Hypothalamus (tissue), 51 donors: ENCODE measurements at places on chromosomes 2 and 18.

DNA sequence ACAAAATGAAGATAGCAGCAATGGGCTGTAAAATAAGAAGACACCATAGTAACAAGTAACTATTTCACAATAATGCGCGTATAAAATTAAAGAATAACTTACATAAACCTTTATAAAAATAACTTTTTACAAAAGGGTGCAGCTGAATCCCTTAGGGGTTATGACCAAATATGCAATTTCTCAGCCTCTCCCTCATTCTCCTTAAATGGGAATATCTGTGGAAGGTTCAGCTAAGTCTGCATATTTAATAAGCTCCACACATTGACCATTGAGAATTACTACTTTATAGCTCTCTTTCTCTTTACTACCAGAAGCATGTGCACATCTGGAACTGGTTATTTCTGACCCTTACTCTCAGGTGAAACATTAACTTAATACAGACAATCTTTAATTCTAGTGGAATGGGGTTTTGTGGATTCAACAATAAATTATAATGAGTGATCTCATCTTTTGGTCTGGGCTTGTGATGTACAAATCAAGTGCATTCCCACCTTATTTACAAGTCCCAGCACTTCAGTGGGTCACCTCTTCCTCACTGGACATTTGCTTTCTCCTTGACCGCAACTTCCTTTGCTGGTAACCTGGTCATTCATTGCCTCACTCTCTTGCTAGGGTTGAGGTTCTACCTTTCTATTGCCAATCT is 15.7 kb downstream of the ARHGAP15 start:
- DNase-seq = no peak

GRCh38 chr2:190515687-190516086 is 18.8 kb downstream of the NEMP2 start:
- no peak for DNase-seq

- no peak for DNase-seq
Measured at GRCh38 chr2:172086241-172087206, 1.2 kb downstream of the DLX1 start.

DNA sequence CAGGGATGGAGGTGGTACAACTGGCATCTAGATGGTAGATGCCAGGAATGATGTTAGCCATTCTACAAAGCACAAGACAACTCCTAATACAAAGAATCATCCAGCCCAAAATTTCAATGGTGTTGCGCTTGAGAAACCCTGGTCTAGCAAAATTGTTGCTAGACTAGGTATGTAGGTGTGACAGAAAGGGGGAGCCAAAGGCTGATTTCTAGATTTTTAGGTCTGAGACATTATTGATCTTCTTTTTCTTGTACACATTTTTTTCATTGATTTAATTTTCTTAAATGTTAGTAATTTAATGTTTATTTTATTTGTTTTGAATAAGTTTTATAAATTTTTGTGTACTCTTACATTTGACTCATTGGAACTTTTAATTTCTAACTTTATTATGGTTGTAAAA is 216.4 kb downstream of the FSIP2 start:
- DNase-seq = no peak

DNA sequence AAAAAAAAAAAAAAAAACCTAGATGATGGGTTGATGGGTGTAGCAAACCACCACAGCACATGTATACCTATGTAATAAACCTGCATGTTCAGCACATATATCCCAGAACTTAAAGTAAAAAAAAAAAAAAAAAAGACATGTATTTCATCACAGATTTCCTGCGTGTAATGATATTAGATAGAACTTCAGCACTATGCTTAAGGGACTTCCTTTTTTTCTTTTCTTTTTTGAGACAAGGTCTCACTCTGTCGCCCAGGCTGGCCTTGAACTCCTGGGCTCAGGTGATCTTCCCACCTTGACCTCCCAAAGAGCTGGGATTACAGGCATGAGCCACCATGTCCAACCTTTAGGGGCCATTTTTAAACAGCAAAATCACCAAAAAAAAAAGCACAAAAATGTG is 42.0 kb downstream of the NEURL3 start:
- DNase-seq = no peak

GRCh38 chr2:209977386-209978239 is 24.8 kb upstream of the RPE start:
- DNase-seq = no peak

GRCh38 chr18:72542984-72543356 is 1.2 kb downstream of the CBLN2 start:
- no peak for DNase-seq

GRCh38 chr2:68108120-68108519 is 45.3 kb upstream of the C1D start:
- DNase-seq = no peak

- no peak for DNase-seq
Measured at GRCh38 chr2:215363461-215364156, 51.8 kb downstream of the ATIC start.

DNA sequence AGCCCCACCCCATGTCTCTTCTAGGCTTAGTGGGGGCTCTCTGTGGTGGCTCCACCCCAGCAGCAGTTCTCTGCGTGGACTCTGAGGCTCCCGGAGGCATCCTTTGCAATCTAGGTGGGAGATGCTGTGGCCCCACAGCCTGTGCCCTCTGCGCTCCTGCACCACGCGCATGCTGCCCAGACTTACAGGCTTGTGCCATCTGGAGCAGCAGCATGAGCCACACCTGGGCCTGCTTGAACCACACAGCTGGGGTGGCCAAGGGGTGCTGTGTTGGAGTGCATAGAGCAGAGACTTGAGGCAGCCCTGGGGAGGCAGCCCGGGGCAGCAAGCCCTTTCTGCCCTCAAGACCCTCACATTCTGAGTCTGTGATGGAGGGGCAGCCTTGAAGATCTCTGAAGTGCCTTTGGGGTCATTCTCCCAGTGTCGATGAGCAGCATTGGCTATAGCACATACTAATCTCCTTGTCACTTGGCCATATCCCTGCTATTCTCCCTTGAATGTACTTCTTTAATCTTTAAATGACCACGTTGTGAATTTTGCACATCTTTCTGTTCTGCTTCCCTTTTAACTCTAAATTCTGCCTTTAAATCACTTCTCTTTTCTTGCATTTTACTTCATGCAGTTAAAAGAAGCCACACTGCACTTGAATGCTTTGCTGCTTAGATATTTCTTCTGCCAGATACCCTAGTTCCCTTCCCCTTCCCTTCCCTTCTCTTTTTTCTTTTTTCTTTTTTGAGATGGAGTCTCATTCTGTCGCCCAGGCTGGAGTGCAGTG is 62.4 kb downstream of the NCAPH start:
- no peak for DNase-seq

GRCh38 chr2:212811921-212812320 is 273.3 kb upstream of the ERBB4 start:
- no peak for DNase-seq

- DNase-seq = no peak
Measured at GRCh38 chr2:209146682-209147320, 277.0 kb upstream of the MAP2 start.

GRCh38 chr18:62807396-62807795 is 92.1 kb downstream of the PHLPP1 start:
- DNase-seq = no peak

GRCh38 chr2:240191001-240191400 is 50.5 kb upstream of the OTOS start:
- no peak for DNase-seq

GRCh38 chr2:18362696-18363095 is 197.8 kb downstream of the RDH14 start:
- DNase-seq = no peak

DNA sequence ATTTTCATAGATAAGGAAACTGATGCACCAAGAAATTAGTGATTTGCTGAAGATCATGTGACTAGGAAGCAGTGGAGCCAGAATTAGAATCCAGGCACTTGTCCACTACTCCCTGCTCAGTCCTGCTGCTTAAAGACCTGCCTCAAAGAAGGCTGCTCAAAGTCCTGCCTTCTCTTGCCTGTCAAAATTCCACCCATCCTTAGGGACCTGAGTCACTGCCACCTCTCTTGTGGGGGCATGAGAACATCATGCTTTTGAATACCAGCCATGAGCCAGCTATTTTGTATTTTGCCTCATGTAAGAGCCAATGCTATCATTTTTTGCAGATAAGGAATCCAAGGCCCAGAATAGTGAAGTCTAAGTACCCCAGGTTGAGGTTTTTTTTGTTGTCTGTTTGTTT is 47.1 kb downstream of the DDX1 start:
- DNase-seq = no peak

GRCh38 chr2:234348081-234348480 is 148.8 kb downstream of the ARL4C start:
- no peak for DNase-seq

- no peak for DNase-seq
Measured at GRCh38 chr2:113829270-113829669, 60.6 kb upstream of the ACTR3 start.

DNA sequence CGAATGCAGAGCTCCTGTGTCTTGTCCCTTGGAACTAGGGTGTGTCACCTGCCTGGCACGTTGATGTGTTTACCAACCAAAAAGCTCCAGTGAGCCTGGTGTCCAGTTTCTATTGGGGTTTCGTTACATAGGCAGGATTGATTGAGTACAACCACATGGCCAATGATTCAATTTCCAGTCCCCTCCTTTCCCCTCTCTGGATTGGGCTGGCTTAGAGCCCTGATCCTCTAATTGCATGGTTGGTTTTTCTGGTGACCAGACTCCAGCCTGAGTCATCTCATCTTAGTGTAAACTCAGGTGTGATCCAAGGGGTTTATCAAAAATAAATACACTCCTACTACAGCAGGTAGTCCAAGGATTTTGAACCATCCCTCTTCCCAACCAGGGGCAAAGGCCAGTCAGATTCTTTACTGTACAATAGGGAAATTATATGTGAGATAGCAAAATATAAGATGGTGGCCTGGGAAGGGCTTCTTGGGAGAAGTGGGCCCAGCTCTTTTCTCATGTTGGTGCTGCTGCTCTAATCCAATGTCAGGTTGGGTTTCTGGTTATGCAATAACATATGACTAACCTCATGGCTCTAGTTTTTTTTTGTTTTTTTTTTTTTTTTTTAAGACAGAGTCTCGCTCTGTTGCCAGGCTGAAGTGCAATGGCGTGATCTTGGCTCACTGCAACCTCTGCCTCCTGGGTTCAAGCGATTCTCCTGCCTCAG is 64.7 kb upstream of the MGAT5 start:
- no peak for DNase-seq

DNA sequence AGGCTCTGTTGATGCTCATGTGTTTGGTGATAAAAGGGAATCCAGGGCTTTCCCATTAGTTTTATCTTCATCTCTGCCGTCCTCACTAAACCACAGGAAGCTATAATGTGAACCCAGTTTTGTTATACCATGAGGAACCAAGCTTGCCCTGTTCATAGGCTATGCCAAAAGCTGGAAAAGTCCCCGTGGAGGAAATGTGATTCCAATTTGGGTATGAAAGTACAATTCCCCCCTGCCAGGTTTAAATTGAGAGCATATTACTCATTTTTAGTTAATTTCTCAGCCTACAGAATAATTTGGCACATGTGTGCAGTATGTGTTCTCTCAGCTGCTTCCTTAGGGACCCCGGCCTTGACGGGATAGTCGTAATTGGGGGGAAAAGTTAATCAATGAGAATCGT is 327.4 kb downstream of the RND3 start:
- no peak for DNase-seq

GRCh38 chr2:62992561-62992960 is 58.1 kb upstream of the OTX1 start:
- DNase-seq = no peak

DNA sequence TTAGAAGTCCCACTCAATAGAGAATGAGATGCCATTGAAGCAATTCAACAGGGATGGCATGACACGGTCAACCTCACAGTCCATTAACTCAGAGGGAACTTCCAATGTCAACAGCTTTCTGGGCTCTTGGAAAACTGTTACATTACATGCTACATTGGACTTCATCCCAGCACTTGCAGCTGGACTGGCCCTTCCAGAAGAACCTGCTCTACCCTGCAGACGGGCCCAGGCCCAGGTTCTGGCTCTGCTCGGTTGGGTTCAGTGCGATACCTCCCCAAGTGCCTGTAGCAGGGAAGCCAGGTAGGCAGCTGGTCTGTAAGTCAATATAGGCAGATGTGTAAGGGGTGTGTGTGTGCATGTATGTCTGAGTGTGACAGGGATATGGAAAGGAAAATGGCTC is 12.9 kb downstream of the LAMA1 start:
- DNase-seq = no peak

- no peak for DNase-seq
Measured at GRCh38 chr2:113046465-113046864, 6.2 kb downstream of the IL36B start.

GRCh38 chr2:161238560-161239325 is 69.5 kb upstream of the PSMD14 start:
- peak; percentile 74 for DNase-seq

- no peak for DNase-seq
Measured at GRCh38 chr2:127475788-127476187, 50.5 kb downstream of the IWS1 start.

DNA sequence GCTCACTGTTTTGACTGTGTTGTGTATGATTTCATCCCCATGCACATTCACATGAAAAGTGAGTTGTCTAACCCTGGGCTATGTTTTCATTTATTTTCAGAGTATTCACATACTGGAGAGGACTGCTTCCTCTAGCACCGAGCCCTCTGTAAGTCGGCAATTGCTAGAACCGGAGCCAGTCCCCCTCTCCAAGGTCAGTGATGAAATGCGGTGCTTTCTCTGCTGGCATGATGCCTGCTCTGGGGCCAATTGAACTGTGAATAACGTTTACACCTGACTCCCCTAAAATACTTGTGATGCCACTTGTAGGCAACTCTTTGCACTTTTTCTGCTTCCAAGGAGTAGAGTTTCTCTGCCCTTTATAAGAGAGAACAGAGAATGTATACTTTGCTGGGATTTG is 126.9 kb downstream of the PRKRA start:
- no peak for DNase-seq
